ENCODE measurements at places on chromosomes 7 and 10.
A peak's percentile ranks its signal among the peaks of the same experiment; 100 is the strongest.

DNA sequence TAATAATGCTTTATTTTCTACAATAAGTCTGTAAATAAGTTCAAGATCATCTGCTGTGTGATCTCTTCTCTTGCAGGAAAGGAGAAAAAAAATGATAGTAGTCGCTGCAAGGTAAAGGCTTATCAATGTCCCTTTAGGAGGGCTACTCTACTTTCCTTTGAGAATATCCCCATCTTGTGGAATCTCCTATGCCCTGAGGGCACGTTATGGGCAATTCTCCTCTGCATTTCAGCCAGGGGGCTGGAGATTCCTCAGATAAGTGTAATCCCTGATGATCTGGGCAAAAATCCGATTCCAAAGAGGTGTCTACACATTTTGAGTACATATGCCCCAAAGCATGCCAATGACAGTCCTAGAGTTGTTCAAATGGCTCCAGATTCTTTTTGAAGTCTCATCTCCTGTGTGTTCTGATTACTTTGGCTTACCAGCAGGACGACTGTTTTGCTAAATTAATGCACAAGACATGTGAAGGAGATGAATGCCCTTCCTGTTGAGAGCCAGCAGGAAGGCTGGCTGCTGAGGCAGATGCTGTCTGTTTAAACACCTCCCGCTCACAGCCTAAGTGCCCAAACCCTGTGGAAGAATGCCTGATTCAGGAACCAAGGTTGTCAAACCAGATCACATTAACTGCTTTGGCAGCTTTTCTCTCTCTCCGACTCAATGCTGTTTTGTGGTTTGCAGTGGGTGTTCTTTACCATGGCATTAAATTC lies 171.2 kb upstream of the COL1A2 start:
- no peak for DNase-seq

- DNase-seq = no peak
Observed at GRCh38 chr10:133022776-133023100, 65.0 kb upstream of the ADGRA1 start.

GRCh38 chr10:103808780-103809179 lies 46.6 kb downstream of the SH3PXD2A start:
- no peak for DNase-seq

DNA sequence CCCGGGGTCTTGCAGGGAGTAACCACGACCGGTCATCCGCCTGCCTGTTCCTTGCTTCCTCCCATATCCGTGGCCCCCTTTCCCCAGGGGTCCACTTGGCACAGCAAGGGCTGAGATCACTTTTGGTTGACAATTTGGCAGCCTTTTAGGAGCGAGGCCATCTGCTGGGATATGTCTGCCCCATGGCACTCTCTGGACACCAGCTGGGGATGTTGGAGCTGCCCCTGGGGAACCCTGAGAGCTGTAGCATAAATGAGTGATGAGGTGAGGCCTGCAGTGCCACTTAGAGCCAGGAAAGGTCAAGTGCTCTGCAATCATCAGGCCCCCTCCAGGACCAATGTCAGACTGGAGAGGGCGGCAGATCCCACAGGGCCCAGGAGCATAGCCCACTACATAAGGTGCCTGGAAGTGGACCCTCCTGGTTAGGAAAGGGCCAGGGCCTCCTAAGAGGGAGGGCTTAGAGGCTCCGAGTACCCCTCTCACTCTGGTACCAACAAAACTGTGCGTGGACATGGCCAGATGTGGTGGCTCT lies 92.1 kb downstream of the HIP1 start:
- DNase-seq = no peak

DNA sequence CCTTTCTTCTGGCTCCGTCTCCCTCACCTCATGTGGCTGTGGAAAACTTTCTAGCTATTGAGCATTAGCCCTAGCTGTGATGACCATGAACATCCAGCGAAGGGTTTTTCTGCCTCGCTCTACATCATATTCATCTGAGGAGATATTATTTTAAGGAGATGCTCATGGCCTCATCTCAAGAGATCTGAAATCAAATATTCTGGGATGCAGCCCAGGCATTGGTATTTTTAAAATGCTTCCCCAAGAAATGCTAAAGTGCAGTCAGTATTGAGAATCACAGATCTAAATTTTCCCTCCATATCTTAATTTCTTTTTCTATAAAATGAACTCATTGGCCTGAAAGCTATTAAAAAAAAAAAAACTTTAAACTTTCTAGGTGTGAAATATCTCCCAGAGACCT lies 238.2 kb upstream of the CELF2 start:
- no peak for DNase-seq

- no peak for DNase-seq
Observed at GRCh38 chr7:101917566-101917965, 100.1 kb downstream of the CUX1 start.

GRCh38 chr10:89798092-89798491 lies 96.7 kb downstream of the KIF20B start:
- no peak for DNase-seq

- no peak for DNase-seq
Observed at GRCh38 chr7:44279286-44279685, 46.1 kb downstream of the CAMK2B start.

GRCh38 chr7:106625678-106626301 lies 35.2 kb downstream of the CCDC71L start:
- DNase-seq = no peak

DNA sequence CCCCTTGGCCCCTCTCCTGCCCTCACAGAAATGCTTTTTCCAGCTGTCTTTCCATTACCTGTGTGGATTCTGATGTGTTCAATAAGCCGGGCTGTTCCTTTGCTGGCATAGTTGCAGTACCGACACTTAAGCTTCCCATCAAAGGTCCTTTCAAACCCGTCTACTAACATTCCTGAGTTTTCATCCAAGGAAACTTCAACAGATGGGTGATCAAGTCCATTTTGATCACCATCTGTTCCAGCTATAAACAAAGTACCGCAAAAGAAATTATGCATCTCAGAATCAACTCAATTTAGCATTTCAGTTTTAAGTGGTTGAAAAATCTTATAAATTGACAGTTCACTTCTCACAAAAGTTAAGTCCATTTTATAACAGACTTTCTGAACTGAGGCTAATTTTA lies 12.7 kb downstream of the IKZF5 start:
- no peak for DNase-seq

DNA sequence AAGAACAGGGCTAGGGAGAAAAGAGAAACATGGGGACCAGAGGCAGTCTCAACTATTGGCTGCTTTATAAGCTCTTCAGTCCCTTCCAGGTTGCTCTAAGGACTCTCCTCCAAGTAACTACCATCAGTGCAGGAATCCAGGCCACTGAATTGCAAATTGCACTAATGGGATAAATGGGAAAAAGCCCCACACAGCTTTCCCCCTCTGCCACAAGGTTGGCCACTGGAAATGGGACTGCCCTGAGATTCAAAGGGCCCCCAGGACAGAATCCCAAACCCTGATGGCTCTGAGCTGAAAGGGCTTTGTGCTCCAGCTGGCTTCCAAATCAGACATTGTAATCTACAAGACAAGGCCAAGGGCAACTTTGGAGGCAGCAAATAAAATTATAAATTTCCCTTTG lies 633.2 kb downstream of the ACTR3B start:
- no peak for DNase-seq

- DNase-seq = no peak
Observed at GRCh38 chr10:53537508-53537907, 764.9 kb upstream of the MBL2 start.

- no peak for DNase-seq
Observed at GRCh38 chr7:45644237-45644636, 70.1 kb downstream of the ADCY1 start.

GRCh38 chr7:102828286-102828685 lies 79.5 kb downstream of the FAM185A start:
- DNase-seq = no peak

GRCh38 chr10:75880031-75880775 lies 448.8 kb downstream of the LRMDA start:
- no peak for DNase-seq

DNA sequence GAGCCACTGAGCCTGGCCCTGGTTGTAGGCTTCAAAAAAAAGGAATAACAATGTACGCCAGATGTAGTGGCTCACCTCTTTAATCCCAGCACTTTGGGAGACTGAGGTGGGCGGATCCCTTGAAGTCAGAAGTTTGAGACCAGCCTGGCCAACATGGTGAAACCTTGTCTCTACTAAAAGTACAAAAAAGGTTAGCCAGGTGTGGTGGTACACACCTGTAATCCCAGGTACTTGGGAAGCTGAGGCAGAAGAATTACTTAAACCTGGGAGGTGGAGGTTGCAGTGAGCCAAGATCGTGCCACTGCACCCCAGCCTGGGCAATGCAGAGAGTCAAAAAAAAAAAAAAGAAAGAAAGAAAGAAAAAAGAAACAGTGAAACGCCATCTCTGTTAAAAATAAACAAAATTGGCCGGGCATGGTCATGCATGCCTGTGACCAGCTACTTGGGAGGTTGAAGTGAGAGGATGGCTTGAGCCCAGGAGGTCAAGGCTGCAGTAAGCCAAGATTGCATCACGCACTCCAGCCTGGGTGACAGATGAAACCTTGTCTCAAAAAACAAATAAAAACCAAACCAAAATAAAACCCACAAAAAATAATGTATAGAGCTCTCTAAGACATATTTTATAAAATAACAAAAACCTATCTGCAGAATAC lies 4.7 kb upstream of the KLHDC10 start:
- no peak for DNase-seq

- DNase-seq = no peak
Observed at GRCh38 chr7:14842523-14842922, 60.0 kb downstream of the DGKB start.

GRCh38 chr7:112546723-112547513 lies 66.1 kb downstream of the LSMEM1 start:
- DNase-seq = no peak

DNA sequence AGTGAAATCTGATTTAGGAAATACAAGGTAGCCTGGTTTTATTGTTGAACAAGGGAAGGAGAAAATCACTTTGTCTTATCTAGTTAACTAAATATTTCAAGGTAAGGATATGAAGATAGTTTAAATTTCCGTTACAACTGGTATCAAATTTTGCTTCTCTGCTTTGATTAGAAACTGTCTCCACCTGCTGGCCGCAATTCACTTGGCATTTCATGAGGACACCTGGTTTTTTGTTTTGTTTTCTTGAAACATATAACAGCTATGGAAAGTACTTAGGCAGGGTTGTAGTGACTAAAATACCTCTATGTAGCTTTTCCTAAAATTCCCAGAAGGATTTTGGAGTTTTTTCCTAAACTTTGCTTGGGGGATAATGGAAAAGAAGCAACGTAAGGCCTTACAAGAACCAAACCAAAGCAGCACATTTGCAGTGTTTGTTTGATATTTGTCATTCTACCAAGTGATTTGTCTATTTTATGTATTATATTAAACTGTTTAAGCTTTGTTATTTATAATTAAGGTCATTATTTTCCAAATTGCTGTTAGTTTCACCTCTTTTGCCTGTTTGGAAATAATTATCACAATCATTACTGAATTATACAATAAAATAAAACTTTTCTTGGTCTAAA lies 73.6 kb downstream of the AHCYL2 start:
- peak; percentile 26 for DNase-seq

DNA sequence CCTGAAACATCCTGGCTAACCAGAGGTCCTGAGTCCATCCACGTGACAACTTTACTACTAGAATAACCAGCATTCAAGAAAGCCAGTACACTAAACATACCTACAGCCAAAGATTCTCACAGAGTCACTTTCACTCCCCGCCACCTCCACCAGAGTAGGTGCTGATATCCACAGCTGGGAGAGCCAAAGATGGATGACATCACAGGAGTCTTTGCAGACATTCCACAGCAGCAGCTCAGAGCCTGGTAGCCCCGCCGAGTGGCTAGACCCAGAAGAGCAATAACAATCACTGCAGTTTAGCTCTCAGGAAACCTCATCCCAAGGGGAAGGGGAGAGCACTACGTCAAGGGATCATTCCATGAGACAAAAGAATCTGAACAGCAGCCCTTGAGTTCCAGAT lies 13.5 kb upstream of the ADAM22 start:
- no peak for DNase-seq

DNA sequence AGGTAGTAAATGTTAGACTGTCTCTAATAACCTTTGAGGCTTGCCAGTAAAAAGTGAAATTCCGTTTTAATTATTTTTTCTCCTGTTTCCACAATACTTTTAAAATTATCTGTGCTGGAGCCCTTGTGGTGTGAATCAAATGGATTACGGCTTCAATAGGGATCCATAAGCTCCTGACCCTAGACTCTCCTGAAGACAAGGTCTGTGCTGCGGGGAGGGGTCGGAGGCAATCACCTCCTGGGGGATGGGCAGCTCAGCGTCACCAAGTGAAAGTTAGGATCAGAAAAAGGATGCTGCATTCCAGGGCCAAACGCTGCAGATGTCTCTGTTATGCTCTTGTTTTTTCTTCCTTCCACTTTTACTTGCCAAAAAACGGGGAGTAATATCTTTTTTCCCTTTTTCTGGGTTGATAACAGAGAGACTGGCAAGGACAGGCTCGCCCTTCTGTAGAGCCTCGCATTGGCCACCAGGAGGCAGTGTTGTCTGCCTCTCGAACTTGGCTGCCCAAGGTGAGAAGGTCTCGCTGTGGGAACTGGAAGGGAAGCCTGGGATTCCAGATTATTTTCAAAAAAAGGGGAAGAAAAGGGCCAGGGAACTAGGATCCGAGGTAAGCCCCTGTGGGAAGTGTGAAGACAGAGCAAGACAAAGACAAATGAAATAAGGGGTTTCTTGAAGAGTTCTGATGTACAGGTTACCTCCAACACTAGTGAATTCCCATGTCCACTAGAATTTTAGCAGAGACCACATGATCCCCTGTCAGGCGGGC lies 621.9 kb downstream of the ACTR3B start:
- DNase-seq = no peak

DNA sequence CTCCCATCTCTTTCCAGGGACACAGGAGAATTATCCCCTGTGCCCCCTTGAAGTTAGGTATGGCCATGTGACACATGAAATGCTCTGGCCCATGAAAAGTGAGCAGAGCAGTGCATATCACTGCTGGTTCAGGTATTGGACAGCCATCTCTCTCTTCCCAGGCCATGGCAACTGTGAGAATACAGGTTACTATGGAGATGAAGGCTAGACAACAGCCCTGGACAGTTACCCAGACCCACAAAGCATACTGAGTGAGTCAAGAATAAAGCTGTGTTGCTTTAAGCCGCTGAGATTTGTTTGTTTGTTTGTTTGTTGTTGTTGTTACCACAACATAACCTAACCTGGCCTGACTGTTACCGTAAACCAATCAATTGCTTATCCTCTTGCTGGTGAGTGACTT lies 722.3 kb downstream of the KCNMA1 start:
- DNase-seq = no peak
